ENCODE measurements at places on chromosomes 3 and 15. TPM values are rescaled to one million over a fixed set of nuclear protein-coding genes. Genes with fewer than 3 reads are reported as not detected.

DNA sequence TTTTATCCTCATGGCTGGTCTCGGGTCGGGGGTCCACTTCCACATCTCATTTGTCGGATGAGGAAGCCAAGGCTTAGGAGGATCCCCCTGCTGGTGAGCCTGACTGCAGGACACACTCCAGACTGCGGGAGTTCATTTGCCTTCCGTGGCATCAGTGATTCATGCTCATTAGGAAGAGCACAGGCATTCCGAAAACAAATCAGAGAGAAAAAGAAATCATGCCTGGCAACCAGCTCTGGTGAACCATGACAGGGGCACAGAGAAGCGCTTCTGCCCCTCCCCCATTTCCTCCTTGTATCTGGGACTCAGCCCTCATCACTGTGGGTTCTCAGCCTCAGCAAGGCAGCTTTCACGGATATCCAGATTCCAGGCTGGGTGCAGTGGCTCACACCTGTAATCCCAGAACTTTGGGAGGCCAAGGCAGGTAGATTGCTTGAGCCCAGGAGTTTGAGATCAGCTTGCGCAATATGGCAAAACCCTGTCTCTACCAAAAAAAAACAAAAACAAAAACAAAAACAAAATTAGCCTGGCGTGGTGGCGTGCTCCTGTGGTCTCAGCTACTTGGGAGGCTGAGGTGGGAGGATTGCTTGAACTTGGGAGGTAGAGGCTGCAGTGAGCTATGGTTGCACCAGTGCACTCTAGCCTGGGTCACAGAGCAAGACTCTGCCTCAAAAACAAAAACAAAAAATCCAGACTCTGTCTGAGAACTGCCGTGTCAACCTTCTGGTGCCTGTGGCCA is 28.4 kb downstream of the IRAK2 start:
- DNase-seq: no peak

Gene GABRR3
- total RNA-seq: not detected

DNA sequence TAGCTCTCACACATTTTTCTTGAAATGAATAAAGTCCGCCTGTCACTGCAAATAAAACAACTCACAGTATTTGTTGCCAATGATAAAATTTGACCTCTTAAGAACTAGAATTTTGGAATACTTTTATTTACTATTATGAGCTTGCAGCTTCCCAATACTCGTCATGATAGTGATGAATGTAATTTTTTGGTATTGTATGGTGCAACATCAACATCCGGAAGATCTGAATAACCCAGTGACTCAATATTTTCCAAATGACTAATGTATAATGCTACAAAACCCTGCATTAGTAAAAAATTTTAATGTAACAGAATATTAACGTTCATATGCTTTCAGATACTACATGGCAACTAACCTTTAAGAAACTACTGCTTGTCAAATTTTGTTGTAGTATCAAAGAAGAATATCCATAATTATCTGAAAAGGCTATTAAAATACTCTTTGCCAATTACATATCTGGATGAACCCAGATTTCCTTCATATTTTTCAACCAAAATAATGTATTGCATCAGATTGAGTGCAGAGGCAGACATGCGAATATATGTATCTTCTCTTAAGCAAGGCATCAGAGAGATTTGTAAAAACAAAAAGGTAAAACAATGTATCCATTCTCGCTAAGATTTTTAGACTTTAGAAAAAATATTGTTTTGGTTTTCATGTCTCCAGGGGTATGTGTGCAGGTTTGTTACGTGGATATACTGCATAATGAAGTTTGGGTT is 95.3 kb downstream of the IGF2BP2 start:
- DNase-seq: no peak

DNA sequence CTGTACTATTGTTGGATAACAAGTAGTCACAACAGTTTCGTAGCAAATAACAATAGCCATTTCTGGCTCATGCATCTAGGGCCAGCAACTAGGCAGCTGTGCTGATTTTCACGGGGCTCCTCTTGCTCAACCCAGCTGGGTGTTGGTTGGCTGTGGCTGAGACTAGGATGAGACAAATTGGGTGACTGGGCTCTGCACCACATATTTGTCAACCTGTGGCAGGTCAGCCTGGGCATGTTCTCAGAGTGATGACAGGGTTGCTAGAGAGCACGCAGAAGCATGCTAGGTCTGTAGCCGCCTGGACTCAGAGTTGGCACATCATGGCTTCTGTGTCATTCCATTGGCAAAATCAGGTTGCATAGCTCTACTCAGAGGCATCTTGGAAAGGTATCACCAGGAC is 175.9 kb downstream of the OTOL1 start:
- no peak for DNase-seq

- no peak for DNase-seq
Observed at GRCh38 chr15:70348581-70349344, 251.0 kb upstream of the TLE3 start.

DNA sequence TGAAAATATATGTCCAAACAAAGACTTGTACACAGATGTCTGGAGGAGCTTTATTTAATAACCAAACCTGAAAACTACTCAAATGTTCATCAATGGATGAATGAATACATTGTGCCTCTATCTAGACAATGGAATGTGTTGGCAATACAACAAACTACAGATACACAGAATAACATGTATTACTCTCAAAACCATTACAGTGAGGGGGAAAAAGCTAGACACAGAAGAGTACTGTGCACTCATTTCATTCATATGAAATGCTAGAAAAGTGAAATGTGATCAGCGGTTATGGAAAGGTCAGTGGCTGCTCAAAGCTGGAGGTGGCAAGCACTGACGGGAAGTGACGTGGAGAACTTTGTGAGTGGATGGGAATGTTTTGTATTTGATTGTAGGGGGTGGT is 13.2 kb downstream of the STOML1 start:
- DNase-seq: no peak

GRCh38 chr15:78449220-78449999 is 11.4 kb downstream of the IREB2 start:
- no peak for DNase-seq

- DNase-seq: peak; percentile 6
Observed at GRCh38 chr3:99505646-99506269, 132.6 kb upstream of the COL8A1 start.

Gene CD80
- 1.2 TPM for total RNA-seq

GRCh38 chr3:65607101-65607500 is 431.6 kb downstream of the MAGI1 start:
- no peak for DNase-seq

Gene SOX2
- total RNA-seq: not detected

DNA sequence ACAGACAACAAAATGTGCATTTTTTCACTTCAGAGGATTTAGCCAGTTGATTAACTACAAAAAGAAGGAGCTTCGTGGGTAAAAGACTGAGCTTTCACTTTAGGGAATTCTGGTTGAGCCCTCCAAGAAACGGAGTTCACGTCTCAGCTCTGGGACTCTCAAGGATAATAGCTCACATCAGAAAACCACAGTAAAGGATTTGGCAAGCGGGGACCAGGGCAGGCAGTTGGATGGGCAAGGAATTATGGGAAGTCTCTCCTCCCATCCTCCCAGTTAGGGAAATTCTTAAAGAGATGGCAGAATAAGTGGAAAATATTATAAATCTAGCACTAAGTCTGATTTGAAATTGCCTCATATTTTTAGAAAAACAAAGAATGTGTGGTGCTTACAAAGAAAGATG is 188.3 kb upstream of the EOMES start:
- DNase-seq: no peak

Gene C3orf22
- not detected for total RNA-seq

DNA sequence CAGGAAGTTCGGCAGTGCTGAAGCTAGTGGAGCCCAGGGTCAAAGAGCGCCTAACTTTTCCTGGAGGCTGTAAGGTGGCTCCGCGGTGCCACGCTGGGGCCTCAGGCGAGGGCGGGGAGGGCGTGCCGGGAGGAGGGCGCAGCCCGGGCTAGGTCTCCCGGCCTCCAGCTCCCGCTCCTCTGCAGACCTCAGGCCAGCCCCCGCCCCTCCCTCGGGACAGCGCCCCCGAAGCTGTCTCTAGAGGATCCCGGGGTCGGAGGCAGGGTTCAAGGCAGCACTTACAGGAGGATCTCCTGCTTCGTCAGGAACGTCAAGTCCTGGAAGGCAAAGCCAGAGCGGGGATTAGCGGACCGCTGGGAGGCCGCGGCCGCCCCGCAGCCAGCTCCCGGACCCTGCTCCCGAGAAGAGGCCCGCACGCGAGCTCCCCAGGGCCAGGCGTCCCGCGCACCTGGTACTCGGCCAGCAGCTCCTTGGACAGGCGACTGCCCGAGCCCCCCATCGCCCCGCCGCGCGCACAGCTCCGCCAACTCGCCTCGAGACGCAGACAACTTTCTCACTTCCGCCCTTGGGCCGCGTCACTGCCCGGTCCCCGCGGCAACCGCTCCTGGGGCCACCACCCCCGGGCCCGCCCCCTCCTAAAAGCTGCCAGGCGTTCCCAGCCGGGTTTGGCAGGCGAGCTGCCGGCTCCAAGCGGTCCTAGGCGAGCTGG is at the start of gene CIB1:
CIB1 (minus strand) TSS at position 555 of the 709 bp plus-strand sequence; CDS start at position 499, 56 bp downstream.
- peak; percentile 98 for DNase-seq

DNA sequence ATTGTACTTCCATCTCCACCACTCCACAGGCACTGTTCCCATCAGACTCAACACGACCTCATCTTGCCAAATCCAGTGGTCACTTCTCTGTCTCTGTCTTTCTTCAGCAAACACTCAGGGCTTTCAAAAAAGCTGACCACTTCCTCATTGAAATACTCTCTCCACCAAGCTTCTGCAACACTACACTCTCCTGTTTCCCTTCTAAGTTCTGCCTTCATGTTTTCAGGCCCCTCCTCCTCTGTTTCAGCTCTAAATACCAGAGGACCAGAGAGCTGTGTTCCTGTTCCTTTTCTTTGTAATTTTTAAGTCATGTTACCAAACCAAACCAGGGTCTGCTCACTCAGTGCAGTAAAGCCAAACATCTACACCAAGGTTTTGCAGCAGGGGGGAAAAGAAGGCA is 33.8 kb upstream of the ACP3 start:
- no peak for DNase-seq

DNA sequence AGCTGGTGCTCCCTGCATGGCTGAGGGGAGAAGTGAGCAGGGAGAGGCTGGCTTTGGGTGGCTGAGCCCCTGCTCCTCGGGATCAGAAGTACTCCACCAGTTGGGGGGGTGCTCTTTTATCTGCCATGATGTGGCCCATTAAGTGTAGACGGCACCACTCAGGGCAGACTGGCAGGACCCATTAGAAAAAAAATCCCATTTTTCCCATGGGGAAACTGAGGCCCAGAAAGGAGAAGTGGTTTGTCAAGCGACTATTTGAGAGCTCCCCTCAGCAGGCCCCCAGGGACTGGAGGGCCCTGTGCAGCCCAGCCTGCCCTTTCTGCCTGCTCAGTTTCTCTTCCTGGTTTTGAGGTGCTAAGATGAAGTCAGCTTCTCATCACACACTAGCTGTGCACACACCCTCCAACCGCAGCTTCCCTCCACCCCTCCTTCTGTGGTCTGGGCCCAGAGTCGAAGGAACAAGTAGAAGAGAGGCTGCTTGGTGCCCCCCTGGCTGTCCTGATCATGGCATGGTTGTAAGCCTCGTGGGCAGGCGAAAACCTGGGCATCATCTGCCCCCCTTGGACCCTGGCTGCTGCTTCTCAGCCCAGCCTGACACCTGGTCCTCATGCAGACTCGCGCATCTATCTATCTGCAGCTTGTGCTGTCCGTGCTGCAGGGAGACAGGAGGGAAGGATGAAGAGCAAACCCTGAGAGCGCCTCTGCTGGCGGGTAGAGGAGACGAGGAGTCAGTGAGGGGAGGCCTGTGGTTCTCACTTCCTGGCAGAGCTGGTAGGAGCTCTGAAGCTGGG is 5.6 kb downstream of the CSK start:
- DNase-seq: peak; percentile 82

Gene ARGFX
- total RNA-seq: not detected

Measured in activated naive CD4-positive, alpha-beta T cell treated with anti-CD3 and anti-CD28 coated beads, Interleukin-2, amount 50 U/mL, for 72 hours (primary cell).